ENCODE measurements at places on chromosomes 7 and 10. TPM values are rescaled to one million over a fixed set of nuclear protein-coding genes. Genes with fewer than 3 reads are reported as not detected.
A peak's percentile ranks its signal among the peaks of the same experiment; 100 is the strongest.

Gene HTRA1
- total RNA-seq = 55.7 TPM

Gene PKD1L1
- total RNA-seq = 0.33 TPM

Gene PPP1R3A
- total RNA-seq = not detected

Gene CHST12
- total RNA-seq = 31.9 TPM

Gene TBC1D12
- total RNA-seq = 21.6 TPM

Gene ACTR3C
- total RNA-seq = 6.6 TPM

Gene PODXL
- 24.9 TPM for total RNA-seq

Gene GOLGA7B
- 0.51 TPM for total RNA-seq

DNA sequence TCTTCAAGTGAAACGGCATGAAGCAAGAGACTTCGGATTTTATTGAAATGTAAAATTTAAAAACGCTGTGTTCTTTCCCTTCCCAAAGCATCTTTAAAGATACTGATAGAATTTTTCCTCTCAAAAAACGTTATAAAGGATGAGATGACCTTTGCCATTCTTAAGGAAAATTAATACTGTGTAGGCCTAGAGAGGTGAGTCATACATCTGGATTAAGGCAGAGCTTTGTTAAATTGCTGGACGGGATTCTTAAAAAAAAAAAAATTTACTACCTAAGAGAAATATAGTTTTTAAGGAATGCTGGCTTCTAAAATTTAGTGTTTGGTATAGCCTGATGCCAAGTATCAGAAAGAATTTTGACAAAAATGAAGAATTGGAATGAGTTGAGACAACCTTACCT, 6.3 kb upstream of the HBP1 start:
- H3K4me1 ChIP-seq = no peaks in the 10 kb centered on the region
- H3K27me3 ChIP-seq = no peaks in the 10 kb centered on the region
- no peak for DNase-seq
- H3K27ac ChIP-seq = no peak overlapping the region

GRCh38 chr7:94980418-94981142, 73.2 kb downstream of the PPP1R9A start:
- no peak overlapping the region for H3K4me3 ChIP-seq
- no peaks in the 10 kb centered on the region for H3K4me1 ChIP-seq
- no peaks in the 10 kb centered on the region for H3K27me3 ChIP-seq
- no peak for DNase-seq

DNA sequence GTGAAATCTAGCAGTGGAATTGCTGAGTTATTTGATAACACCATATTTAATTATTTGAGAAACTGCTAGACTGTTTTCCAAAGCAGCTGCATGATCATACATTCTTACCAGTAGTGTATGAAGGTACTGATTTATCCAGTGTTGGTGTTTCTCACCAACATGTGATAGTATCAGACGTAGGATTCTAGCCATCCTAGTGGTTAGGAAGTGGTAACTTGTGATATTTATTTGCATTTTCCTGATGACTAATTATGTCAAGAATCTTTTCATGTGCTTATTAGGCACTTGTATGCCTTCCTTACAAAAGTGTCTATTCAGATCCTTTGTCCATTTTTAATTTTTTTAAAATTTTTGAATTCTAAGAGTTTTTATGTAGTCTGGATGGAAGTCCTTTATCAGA, 54.2 kb upstream of the PLXDC2 start:
- no peaks in the 10 kb centered on the region for H3K36me3 ChIP-seq
- H3K4me1 ChIP-seq = no peaks in the 10 kb centered on the region
- no peak for DNase-seq
- H3K4me3 ChIP-seq = no peak overlapping the region
- no peaks in the 10 kb centered on the region for H3K27me3 ChIP-seq

GRCh38 chr10:132960071-132960472, 17.7 kb upstream of the CFAP46 start:
- no peak overlapping the region for H3K4me3 ChIP-seq
- H3K27ac ChIP-seq = no peak overlapping the region
- no peaks in the 10 kb centered on the region for H3K27me3 ChIP-seq
- peaks cover 12% of the 10 kb centered on the region for H3K4me1 ChIP-seq
- H3K36me3 ChIP-seq = no peaks in the 10 kb centered on the region

- H3K27me3 ChIP-seq = no peaks in the 10 kb centered on the region
- no peaks in the 10 kb centered on the region for H3K36me3 ChIP-seq
- no peak overlapping the region for H3K27ac ChIP-seq
- no peak for DNase-seq
Measured at GRCh38 chr7:138729444-138729843, 28.3 kb upstream of the SVOPL start.

GRCh38 chr7:90857603-90858002, 261.5 kb downstream of the CDK14 start:
- no peaks in the 10 kb centered on the region for H3K4me1 ChIP-seq
- H3K27ac ChIP-seq = no peak overlapping the region
- DNase-seq = no peak
- no peaks in the 10 kb centered on the region for H3K36me3 ChIP-seq
- H3K27me3 ChIP-seq = no peaks in the 10 kb centered on the region

DNA sequence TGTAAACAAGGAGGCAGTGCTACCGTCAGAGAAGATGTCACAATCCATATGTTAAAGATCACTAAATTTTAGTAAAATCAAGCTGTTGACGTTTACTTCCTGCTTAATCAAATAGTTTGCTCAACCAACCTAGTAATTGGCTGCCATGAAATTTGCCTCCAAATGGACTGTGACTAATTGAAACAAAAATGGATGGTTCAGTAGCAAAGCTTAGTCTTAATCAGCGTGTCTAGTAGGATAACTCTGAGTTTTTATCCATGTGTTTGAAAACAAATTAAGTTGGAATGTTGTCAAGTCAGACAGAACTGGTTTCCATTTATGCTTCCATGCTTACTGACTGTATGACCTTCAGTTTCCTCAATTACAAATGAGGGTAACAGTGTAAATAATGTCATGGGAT, 1456.7 kb upstream of the CELF2 start:
- no peak for DNase-seq
- no peaks in the 10 kb centered on the region for H3K4me1 ChIP-seq
- no peak overlapping the region for H3K4me3 ChIP-seq
- no peaks in the 10 kb centered on the region for H3K36me3 ChIP-seq
- no peak overlapping the region for H3K27ac ChIP-seq

DNA sequence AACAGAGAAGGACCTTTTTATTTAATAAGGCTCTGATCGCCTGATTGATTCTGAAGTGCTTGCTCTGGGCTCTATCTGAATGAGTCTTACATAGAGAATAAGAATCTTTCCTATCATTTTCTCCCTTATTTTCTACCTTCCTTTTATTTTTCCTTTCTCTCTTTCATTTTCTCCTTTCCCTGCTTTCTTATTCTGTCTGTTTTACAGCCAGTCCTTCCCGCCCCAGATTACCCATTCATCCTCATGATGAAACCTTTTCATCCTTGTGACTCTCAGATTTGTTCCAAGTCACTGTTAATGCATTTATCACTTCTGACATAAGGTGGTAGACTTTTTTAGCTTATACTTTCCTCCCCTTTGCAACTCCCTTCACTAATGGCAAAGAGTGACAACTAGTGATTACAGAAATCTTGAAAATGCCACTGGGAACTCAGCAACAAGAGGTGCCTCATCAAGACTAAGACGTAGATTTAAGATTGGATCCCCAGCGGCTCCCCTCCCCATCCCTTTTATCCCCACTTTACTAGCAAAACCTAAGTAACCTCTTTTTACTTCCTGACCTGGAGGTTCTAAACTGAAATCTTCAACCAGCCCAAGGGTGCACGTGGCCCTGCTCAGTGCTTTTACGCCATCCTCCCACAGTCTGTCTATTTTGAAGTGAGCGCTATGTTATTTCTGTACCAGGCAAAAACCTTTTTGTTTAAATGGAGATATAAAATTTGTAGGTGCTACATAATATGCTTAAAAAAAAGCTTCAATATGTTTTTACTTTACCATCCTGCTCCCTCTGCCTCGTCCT, 179.8 kb downstream of the DYNC1I1 start:
- DNase-seq = no peak
- no peak overlapping the region for H3K27ac ChIP-seq
- H3K27me3 ChIP-seq = no peaks in the 10 kb centered on the region
- H3K4me1 ChIP-seq = no peaks in the 10 kb centered on the region
- no peaks in the 10 kb centered on the region for H3K36me3 ChIP-seq

DNA sequence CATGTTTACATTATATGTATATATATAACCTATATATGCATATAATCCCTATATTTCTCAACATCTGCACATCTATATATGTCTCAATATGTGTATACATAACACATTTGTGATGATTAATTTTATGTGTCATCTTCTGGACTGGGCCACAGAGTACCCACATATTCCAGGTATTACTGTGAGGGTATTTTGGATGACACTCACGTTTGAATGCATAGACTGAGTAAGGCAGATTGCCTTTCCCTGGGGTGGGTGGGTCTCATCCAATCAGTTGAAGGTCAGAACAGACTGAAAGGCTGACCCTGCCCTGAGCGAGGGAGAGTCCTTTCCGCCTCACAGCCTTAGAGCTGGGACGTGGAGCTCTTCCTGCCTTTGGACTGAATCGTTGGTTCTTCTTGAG, 295.2 kb upstream of the PFKP start:
- H3K27me3 ChIP-seq = peaks cover 17% of the 10 kb centered on the region
- DNase-seq = no peak
- no peak overlapping the region for H3K27ac ChIP-seq
- H3K4me1 ChIP-seq = no peaks in the 10 kb centered on the region
- H3K4me3 ChIP-seq = no peak overlapping the region
- no peaks in the 10 kb centered on the region for H3K36me3 ChIP-seq

GRCh38 chr10:8616166-8616565, 561.7 kb downstream of the GATA3 start:
- no peak overlapping the region for H3K27ac ChIP-seq
- H3K27me3 ChIP-seq = no peaks in the 10 kb centered on the region
- H3K4me3 ChIP-seq = no peak overlapping the region
- H3K36me3 ChIP-seq = no peaks in the 10 kb centered on the region
- H3K4me1 ChIP-seq = no peaks in the 10 kb centered on the region

DNA sequence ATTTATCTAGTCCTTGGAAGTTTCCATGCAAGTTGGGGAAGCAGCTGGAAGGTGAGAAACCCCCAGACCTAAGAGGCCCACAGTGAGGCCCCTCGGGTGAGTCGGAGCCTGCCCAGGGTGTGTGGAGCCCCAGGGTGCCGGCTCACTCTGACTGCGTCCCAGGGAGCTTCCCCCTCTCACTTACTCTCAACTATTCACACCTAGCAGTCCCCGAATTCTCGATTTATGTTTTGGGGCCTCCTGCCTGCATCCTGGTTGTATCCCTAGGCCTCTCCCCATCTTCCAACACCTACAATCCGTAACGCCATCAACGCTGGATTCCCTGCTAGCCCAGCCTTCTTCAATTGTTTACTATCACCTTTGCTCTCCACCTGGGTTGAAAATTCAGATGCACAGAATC, 63.9 kb downstream of the PRKAG2 start:
- DNase-seq = peak; percentile 34
- no peak overlapping the region for H3K4me3 ChIP-seq
- H3K27ac ChIP-seq = no peak overlapping the region
- H3K4me1 ChIP-seq = no peaks in the 10 kb centered on the region

DNA sequence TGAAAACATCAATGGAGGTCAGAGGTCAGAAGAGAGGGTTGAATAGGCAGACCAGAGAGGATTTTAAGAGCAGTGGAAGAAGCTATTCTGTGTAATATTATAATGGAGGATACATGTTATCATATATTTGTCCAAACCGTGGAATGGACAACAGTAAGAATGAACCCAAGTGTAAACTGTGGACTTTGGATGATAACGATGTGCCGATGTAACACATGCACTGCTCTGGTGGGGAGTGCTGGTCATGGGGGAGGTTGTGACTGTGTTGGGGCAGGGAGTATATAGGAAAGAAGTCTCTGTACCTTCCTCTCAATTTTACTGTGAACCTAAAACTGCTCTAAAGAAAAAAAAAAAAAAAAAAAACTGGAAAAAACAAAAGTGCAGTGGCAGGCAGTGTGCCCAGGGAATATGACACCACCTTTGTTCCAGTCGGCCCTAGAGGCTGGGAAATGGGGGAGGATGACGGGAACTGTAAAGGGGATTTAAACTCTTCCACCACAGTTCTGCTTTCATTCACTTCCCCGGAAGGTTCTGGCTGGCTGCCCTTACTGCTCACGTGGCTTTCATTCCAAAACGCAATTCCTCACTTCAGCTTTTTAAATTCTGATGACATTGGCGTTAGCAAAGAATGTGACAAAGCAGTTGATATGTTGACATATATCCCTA, 113.7 kb upstream of the ANKRD1 start:
- no peak overlapping the region for H3K27ac ChIP-seq
- H3K27me3 ChIP-seq = no peaks in the 10 kb centered on the region
- H3K4me3 ChIP-seq = no peak overlapping the region
- no peaks in the 10 kb centered on the region for H3K36me3 ChIP-seq
- no peak for DNase-seq

DNA sequence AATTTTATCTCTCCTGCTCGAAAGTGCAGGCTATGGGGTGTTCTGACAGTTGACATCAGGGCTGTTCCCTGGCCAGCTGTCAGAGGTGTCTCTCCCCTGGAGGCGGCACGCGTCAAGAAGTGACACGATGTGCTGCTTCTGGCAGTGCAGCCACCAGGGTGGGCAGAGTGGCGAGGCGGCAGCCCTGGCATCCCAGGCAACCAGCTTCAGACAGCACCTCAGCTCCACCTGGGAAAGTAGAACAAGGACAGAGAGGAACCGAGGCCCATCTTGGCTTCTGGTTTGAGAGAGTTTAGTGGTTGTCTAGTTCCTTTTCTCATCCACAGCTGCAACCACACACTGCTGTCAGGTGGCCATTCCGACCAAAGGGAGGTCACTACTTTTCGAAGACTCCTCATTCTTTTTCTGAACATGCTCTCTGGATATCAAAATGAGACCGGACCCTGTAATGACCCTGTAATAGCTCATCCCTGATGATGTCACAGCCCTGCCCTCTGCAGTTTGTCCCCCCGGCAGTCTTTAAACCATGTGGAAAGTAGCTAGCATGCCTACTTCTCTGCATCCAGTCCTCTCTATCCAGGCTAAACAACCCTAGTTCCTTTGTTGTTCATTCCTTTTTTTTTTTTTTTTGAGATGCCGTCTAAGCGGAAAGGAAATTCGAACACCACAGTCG, 381.0 kb upstream of the NRP1 start:
- H3K4me1 ChIP-seq = no peaks in the 10 kb centered on the region
- H3K27ac ChIP-seq = no peak overlapping the region
- H3K4me3 ChIP-seq = no peak overlapping the region
- no peaks in the 10 kb centered on the region for H3K36me3 ChIP-seq

GRCh38 chr10:3278771-3279170, 106.2 kb upstream of the PITRM1 start:
- H3K27me3 ChIP-seq = no peaks in the 10 kb centered on the region
- no peaks in the 10 kb centered on the region for H3K4me1 ChIP-seq
- DNase-seq = no peak
- no peak overlapping the region for H3K27ac ChIP-seq
- no peaks in the 10 kb centered on the region for H3K36me3 ChIP-seq
- no peak overlapping the region for H3K4me3 ChIP-seq

DNA sequence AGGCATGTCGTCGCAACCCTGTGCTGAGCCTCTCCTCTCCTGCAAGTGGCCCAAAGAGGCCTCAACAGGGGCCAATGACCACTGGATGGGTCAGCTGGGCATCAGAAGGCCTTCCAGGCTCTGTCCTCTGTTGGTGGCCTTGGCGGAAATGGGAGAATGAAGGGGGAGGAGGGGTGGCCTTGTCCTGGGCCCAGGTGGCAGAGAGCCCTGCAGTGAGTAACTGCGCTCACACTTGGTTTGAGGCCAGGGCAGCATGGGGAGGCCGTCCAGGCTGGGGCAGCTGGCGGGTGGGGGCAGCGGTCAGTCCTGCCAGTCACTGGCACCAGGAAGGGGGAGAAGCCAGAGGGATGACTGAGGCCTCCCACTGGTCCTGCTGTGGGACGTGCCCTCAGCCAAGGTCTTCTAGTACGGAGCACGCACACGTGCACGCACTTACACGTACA, 59.8 kb downstream of the LHPP start:
- no peaks in the 10 kb centered on the region for H3K27me3 ChIP-seq
- peaks cover 35% of the 10 kb centered on the region for H3K4me1 ChIP-seq
- H3K36me3 ChIP-seq = no peaks in the 10 kb centered on the region

GRCh38 chr7:7565746-7566650, 686 bp upstream of the MIOS start:
- H3K27ac ChIP-seq = peak overlapping the region; percentile 95
- peak; percentile 81 for DNase-seq
- no peaks in the 10 kb centered on the region for H3K36me3 ChIP-seq
- peak overlapping the region; percentile 63 for H3K4me3 ChIP-seq
